ENCODE measurements at places on chromosomes 2 and 18.

DNA sequence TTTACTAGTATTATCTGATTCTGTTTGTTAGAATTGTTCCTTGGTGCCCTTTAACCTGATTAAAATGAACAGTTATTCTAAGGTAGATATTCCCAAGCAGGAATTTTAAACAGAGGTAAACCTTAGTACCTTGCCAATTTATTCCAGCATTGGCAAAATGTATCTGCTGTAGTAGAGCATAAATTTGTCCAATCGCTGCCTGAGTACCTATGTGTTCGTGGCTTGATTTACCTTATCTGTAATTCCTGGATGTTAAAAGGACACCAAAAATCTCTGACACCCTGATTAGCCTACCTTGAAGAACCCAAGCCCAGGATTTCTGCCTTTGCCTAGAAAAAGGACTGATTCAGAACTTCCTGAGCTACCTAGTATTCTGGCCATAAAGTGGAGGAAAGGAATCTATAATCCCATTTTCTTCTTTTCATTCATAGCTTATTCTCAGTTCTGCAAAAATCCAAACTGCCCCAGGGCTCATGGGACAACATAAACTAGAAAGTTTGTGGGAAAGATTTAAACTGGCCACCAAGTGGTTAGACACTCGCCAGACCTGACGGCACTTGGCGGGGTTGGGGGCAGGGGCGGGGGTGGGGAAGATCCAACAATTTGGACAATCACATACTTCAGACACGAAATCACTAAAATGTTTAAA is 16.2 kb upstream of the ZCCHC2 start:
- DNase-seq: peak; percentile 9

DNA sequence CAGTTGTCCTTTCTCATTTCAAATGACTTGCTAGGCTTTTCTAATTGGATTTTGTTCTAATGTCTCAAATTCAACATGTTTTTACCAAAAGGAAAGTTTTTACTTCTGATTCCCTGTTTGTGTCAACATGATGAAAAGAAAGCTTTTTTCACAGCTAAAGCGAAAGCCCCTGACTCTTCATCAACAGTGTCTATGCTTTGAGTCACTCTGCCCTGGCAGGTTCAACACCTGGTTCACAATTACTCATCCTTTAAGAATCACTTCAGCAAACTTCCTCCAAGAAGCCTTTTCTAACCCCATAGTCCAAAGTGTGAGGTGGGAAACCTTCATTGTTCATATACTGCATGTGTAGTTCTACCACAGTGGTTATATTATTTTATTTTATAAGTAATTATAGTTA is 7.6 kb upstream of the DSG2 start:
- DNase-seq: peak; percentile 88

GRCh38 chr2:53181759-53182158 is 585.8 kb upstream of the CHAC2 start:
- DNase-seq: no peak

GRCh38 chr2:204885747-204886146 is 340.5 kb downstream of the PARD3B start:
- no peak for DNase-seq

- peak; percentile 6 for DNase-seq
These were observed 122.2 kb downstream of the BIRC6 start for GRCh38 chr2:32478889-32479620.

GRCh38 chr2:225824748-225825449 is 425.4 kb downstream of the NYAP2 start:
- DNase-seq: no peak
